Daoy (cell line): ENCODE measurements at places on chromosomes 3 and 15. TPM values are rescaled to one million over a fixed set of nuclear protein-coding genes. Genes with fewer than 3 reads are reported as not detected.

PRSS50 gene
- not detected in 2 replicates for total RNA-seq

ADGRG7 gene
- total RNA-seq = not detected in 2 replicates

RGMA gene
- 0.42 TPM in 1 of 2 replicates, not detected in the other for total RNA-seq

GRK7 gene
- not detected in 2 replicates for total RNA-seq

MYL3 gene
- total RNA-seq = not detected in 2 replicates

ROPN1 gene
- total RNA-seq = not detected in 2 replicates

KBTBD12 gene
- total RNA-seq = not detected in 2 replicates

DOCK3 gene
- total RNA-seq = 0.36 and 0.51 TPM in 2 replicates

ITIH4 gene
- total RNA-seq = 0.09 and 0.40 TPM in 2 replicates

COLQ gene
- total RNA-seq = 0.06 and 0.29 TPM in 2 replicates

CSPG5 gene
- 1.3 and 2.0 TPM in 2 replicates for total RNA-seq

DUOXA2 gene
- total RNA-seq = 0.15 TPM in 1 of 2 replicates, not detected in the other

RPL39L gene
- 44.2 and 62.6 TPM in 2 replicates for total RNA-seq

WDR49 gene
- total RNA-seq = not detected in 2 replicates

ALDH1L1 gene
- 0.11 TPM in 1 of 2 replicates, not detected in the other for total RNA-seq

SLCO2A1 gene
- total RNA-seq = 1.4 and 4.8 TPM in 2 replicates

CHST2 gene
- 9.5 and 14.2 TPM in 2 replicates for total RNA-seq

CHRNA5 gene
- total RNA-seq = 25.0 and 35.1 TPM in 2 replicates

IGF2BP2 gene
- 44.6 and 69.2 TPM in 2 replicates for total RNA-seq

GPR15 gene
- total RNA-seq = not detected in 2 replicates

SPESP1 gene
- total RNA-seq = not detected in 2 replicates

PCCB gene
- total RNA-seq = 65.7 and 85.3 TPM in 2 replicates

C3orf70 gene
- total RNA-seq = 3.6 and 4.7 TPM in 2 replicates

MYRIP gene
- not detected in 2 replicates for total RNA-seq

CMC1 gene
- 5.4 and 18.7 TPM in 2 replicates for total RNA-seq

LRRC34 gene
- 5.6 and 9.2 TPM in 2 replicates for total RNA-seq

SAMD7 gene
- total RNA-seq = not detected in 2 replicates

SLC27A2 gene
- total RNA-seq = 1.1 and 1.3 TPM in 2 replicates

RAD51 gene
- 17.9 and 18.7 TPM in 2 replicates for total RNA-seq

TATDN2 gene
- 5.0 and 5.9 TPM in 2 replicates for total RNA-seq

MRPL46 gene
- 21.2 and 23.9 TPM in 2 replicates for total RNA-seq

CYP8B1 gene
- total RNA-seq = not detected in 2 replicates

LNP1 gene
- total RNA-seq = 7.1 and 8.3 TPM in 2 replicates

CNTN3 gene
- 0.09 and 0.34 TPM in 2 replicates for total RNA-seq

GRAMD1C gene
- total RNA-seq = 11.7 and 22.1 TPM in 2 replicates

SLC38A3 gene
- total RNA-seq = not detected in 2 replicates

FOXB1 gene
- 0.06 TPM in 1 of 2 replicates, not detected in the other for total RNA-seq

SEMA6D gene
- 0.12 and 0.40 TPM in 2 replicates for total RNA-seq

CD80 gene
- total RNA-seq = not detected in 2 replicates

ELL3 gene
- total RNA-seq = 1.2 TPM in 1 of 2 replicates, not detected in the other

PIERCE2 gene
- 0.11 and 1.3 TPM in 2 replicates for total RNA-seq

ZNF80 gene
- total RNA-seq = not detected in 2 replicates

RPS17 gene
- total RNA-seq = 3,048 and 3,207 TPM in 2 replicates

TGM4 gene
- 0.17 and 0.51 TPM in 2 replicates for total RNA-seq

CCR9 gene
- total RNA-seq = not detected in 2 replicates

FBXL2 gene
- 2.6 and 3.7 TPM in 2 replicates for total RNA-seq

CRYGS gene
- total RNA-seq = 0.51 and 2.6 TPM in 2 replicates

CALML4 gene
- 2.3 and 4.2 TPM in 2 replicates for total RNA-seq

UCN2 gene
- 3.0 and 6.2 TPM in 2 replicates for total RNA-seq
